CD4-positive, alpha-beta T cell treated with Interleukin-6 for 4 hours (primary cell): ENCODE measurements at places on chromosomes 11 and 22.

GRCh38 chr11:128814856-128815705 lies 52.0 kb downstream of the KCNJ1 start:
- no peak for DNase-seq

GRCh38 chr22:39181356-39181755 lies 28.9 kb upstream of the CBX7 start:
- DNase-seq: no peak

GRCh38 chr11:119489087-119489486 lies 66.1 kb upstream of the THY1 start:
- DNase-seq: no peak

DNA sequence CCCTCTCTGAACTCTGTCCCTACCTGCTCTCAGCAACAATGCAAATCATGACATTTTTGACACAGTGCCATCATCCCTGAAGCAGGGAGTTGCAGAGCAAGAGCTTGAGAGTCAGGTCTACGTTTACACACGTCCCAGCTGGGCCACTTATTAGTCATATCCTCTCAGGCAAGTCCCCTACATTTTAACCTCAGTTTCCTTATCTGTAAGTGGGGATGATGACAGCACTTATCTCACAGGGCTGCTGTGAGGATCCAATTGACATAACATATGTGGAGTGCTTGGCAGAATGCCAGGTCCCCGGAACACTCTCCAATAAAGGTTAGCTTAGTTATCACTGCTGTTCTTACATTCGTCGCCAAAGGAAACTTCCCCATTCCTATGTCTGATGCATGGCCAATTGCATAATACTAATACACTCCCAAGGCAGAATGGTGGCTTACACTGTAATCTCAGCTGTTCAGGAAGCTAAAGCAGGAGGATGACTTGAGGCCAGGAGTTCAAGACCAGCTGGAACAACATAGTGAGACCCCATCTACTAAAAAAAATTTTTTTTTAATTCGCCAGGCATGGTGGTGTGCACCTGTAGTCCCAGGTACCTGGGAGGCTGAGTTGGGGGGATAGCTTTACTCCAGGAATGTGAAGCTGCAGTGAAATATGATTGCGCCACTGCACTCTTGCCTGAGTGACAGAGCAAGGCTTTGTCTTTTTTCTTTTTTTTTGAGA lies 16.6 kb downstream of the ASCC2 start:
- DNase-seq: peak; percentile 9

DNA sequence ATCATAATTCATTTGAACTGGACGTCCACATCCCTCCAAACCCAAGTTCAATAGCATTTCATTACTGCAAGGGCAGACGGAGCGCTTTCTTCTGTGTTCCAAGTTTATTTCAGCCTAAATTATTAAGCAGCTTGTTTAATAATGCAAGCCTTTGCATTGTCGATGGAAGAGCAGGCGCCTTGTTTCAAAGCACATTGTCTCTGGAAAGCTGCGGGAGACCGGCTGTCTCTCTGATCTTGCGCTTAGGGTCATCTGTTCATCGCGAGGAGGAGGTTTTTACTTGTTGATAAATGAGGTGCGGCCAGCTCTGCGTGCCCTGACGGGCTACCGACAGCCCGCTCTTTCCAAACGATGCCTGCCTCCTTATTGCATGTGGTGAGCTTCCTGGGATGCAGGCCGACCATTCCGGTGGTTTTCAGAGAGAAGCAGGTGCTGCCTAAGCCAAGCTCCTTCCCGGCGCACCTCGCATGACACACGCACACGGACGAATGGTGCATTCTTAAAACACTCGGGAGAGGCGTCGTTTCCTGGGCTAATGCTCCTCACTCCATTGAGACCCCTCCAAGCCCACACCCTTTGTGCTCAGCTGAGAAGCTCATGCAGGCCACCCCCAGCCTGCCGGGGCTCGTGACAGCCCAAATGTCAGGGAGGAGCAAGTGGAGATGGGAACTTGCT lies 456.9 kb downstream of the BRD1 start:
- no peak for DNase-seq

DNA sequence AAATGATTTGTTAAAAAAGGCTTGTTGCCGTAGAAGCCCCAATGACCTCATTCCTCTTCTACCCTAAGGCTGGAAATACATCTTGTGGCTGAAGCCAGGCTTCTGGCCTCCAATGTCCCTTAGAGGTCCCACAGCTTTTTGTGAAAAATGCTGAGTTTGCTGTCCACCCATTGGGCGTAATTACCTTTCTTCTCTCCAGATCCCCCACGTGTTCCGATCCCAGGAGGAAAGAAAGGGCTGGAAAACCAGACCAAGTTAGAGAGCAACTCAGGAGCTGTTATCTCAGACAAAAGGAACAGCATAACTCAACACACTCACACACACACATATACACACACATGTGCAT lies 154.2 kb downstream of the MIAT start:
- DNase-seq: no peak

- no peak for DNase-seq
Measured at GRCh38 chr11:90803831-90804230, 581.0 kb upstream of the CHORDC1 start.

DNA sequence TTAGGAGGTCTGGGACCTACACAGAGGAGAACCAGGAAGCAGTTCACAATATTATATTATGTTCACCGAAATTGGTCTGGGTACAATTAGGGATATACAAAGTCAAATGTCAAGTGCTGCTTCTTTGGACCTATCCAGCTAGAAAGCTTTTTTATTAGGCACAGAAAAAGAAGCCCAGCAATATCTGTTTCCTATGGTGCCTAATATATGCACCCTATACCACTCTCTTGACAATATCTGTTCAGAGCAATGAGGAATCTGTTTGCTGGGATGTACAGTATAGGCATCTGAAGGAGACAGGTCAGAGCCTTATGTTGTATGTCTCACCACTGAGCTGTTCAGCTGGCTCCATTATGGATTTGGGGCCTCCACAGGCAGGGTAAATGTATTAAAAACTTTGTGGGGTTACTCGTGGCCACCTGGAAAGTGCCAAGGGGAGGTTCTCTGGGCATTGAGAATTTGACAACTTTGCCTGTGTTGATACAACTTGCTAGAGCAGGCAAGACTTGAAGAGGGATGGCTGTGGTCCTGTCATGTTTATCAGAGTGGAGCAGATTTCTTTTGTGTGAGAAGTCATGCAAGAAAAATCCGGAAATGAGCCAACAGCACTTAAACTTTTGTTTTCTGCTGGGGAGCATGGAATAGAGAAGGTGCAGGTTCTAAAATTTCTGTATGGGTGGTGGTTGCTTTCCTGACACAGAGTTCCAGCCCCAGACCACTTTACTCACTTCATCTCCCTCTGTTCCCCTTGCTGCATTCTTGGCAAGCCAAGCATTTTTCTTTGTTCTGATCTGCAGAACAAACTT lies 10.1 kb downstream of the STIM1 start:
- peak; percentile 31 for DNase-seq

- DNase-seq: no peak
Measured at GRCh38 chr11:132790971-132791370, 741.3 kb downstream of the OPCML start.

DNA sequence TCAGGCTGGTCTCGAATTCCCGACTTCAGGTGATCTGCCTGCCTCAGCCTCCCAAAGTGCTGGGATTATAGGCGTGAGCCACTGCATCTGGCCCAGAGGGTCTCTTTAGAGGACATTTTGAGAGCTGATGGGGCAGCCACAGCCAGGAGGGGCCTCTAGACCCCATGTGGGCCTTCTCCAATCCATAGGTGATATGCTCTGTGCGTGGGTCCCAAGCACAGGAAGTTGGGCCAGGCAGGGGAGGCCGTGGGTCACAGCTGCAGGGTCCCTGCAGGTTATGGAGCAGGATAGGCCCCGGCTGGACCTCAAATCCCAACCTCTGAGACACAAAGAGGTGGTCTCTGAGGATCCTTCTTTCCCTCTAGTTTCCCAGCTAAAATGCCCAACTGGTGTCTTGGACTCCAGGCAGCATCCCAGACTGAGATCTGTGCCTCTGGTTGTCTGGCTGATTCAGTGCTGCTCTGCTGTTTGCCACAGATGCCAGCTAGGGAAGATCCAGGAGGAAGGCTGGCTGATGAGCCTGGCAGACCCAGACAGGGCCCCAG lies 1.5 kb downstream of the LRRC75B start:
- no peak for DNase-seq

- no peak for DNase-seq
Measured at GRCh38 chr22:22717664-22718063, 73.2 kb downstream of the GGTLC2 start.

DNA sequence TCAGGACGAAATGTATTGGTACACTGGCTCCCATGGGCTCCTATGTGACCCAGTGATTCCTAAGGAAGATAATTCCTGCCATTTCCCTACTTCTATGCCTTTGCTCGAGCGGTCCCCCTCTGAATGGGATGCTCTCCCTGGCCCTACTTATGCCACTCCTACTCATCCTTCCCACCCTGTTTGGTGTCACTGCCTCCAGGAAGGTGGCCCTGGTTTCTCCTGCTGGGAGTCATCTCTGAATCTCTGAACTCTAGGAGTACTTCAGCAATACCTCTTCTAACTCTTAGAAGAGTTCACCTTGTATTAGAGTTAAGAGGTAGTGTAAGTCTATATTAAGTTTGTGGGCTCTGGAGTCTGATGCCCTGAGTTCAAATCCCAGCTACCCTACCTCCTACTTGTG lies 35.5 kb upstream of the LRRC55 start:
- no peak for DNase-seq

DNA sequence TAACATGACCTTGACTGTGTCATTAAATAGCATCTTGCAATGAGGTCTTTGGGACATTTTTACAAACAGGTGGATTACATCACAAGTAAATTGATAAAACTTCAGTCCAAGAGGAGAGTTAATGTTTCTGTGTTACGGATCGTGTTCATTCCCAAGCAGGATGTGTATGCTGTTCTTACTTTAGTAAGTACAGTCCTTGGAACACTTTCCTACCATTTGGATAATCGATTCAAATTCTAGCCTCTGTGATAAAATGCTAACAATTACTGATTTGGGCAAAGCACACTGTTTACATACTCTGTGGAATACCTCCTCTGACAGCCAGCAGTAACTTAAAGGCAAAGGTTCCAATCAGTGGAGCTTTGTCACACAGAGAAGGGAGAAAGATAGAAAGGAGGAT lies 351.7 kb downstream of the FAT3 start:
- no peak for DNase-seq

DNA sequence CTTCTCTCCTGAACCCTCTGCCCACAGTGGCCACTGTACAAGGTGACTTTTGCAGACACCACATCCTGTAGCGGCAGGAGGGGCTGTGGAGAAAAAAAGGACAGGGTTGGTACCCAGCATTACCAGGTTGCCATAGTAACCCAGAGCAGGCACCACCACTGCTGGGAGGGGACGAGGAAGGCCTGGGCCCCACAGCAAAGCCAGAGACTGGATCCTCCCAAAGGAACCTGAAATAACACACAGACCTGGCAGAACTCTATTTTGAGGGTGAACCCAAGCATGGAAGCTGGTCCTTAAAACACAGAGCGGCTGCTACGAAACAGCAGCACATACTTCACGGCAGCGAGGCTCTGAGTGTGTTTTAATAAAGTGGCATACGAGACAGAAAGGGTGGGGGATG lies 380.6 kb downstream of the CTTN start:
- no peak for DNase-seq

GRCh38 chr22:24553597-24554312 lies 1.2 kb downstream of the GUCD1 start:
- DNase-seq: peak; percentile 3

DNA sequence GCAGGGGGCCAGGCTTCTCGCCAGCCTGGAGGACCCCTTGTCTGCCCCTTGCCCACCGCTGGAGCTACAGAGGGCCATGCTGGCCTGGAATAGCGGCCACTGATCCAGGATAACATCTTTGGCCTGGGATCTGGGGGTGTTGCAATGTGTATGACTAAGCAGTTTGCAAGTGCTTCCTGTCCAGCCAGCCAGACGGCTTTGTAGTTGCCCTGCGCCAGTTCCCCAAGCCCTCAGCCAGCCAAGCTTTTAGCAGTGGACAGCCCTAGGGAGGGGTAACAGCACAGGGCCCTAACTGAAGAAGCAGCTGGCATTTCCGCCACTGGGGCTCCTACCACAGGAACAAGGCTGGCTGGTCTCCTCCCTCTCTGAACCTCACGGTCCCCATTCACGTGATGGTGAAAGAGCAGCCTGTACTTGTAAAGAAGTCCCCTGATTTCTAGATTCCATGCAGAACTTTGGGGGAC lies 32.1 kb downstream of the UQCR10 start:
- DNase-seq: no peak

DNA sequence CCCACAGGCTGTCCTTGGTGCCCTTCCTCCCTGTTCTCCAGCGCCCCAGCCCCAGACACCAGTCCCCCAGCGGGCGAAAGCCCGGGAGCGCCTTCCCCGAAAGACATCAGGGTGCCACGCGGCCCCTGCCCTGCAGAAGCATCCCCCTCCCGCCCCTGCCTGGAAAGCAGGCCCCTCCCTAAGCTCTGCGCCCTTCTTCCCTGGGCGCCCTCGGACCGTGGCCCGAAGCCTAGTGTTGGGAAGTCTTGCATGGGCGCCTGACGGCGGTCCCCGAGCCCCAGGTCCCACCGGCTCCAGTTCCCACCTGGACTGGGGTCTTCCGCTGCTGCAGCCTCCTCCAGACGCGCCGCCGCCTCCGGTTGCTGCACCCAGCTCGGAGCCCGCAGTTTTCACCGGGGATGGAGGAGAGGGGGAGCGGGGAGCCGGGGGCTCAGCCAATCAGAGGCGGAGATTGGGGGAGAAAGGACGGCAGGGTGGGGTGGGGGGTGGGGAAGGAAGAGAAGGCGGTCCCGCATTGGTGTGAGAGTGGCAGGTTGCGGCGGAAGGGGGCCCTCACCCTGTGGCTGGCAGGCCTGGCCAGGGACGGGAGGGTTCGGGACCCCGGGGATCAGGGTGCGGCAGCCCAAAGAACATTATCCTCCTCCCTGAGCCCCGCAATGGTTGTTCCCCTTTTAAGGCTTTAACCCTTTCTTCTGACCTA lies at the start of gene THY1:
THY1 (minus strand) TSS at position 364 of the 700 bp plus-strand sequence. CDS start 2,267 bp downstream, outside the sequence.
- no peak for DNase-seq

DNA sequence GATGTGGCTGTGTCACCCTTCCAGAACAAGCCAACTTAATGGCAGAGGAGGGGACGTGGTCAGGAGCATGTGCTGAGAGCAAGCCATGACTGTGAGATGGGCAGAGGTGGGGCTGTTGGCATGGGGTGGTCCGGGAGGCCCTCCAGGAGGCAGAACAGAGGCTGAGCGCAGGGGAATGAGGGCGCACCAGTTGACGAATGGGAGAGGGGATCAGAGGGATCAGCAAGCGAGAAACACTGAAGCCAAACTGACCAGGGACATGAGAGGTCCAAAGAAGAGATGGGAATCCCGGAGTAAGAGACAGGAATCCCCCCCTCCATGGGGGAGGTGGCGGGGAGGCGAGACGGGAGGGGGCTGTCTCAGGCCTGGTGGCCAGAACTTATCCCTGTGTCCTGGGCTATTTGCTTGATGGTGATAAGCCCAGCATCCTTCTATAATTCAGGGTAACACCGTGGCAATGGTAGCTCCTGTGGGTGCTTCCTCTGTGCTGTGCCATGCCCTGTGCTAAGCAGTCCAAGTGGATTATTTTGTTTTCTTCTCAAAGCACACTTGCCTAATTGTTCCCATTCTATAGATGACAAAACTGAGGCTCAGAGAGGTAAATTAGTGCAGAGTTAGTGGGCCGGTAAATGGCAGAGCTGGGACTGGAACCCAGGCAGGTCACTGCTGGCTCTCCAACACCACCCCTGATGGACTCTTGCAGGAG lies 83.4 kb upstream of the SHISAL1 start:
- DNase-seq: no peak
